ENCODE measurements at places on chromosomes 4 and X. TPM values are rescaled to one million over a fixed set of nuclear protein-coding genes. Genes with fewer than 3 reads are reported as not detected.
A peak's percentile ranks its signal among the peaks of the same experiment; 100 is the strongest.

GRCh38 chrX:106178826-106179225, 10.7 kb downstream of the PWWP3B start:
- no peak overlapping the region for H3K27ac ChIP-seq
- H3K4me3 ChIP-seq, result no peak overlapping the region
- no peaks in the 10 kb centered on the region for H3K4me1 ChIP-seq
- H3K27me3 ChIP-seq, result no peaks in the 10 kb centered on the region
- H3K36me3 ChIP-seq, result no peaks in the 10 kb centered on the region

- H3K4me3 ChIP-seq, result no peak overlapping the region
- no peak overlapping the region for H3K27ac ChIP-seq
- DNase-seq, result no peak
- no peaks in the 10 kb centered on the region for H3K27me3 ChIP-seq
- no peaks in the 10 kb centered on the region for H3K36me3 ChIP-seq
- H3K4me1 ChIP-seq, result no peaks in the 10 kb centered on the region
These were observed 343.5 kb downstream of the RAPGEF2 start for GRCh38 chr4:159446266-159446976.

DNA sequence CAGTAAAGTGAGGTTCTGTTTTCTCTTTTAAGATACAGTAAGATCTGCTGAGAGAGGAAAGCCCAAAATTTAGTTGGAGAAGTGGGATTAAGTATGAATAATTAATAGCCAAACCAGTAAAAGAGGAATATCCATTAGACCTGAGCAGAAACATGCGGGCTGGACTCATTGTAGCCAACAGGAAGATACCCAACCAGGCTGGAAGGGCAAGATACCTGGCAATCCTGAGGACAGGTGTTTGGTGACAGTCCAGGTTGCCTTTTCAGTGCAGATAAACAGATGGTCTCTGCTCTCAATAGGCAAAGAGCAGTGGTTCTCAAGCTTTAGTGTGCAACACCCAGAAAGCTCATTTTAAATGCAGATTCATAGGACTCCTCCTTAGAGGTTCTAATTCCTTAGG, 980.8 kb upstream of the GRID2 start:
- H3K36me3 ChIP-seq, result no peaks in the 10 kb centered on the region
- no peak overlapping the region for H3K4me3 ChIP-seq
- no peaks in the 10 kb centered on the region for H3K27me3 ChIP-seq
- H3K27ac ChIP-seq, result no peak overlapping the region
- DNase-seq, result no peak

- no peak overlapping the region for H3K27ac ChIP-seq
- DNase-seq, result no peak
- H3K4me1 ChIP-seq, result no peaks in the 10 kb centered on the region
These were observed 514.0 kb upstream of the SMIM31 start for GRCh38 chr4:164239976-164240375.

DNA sequence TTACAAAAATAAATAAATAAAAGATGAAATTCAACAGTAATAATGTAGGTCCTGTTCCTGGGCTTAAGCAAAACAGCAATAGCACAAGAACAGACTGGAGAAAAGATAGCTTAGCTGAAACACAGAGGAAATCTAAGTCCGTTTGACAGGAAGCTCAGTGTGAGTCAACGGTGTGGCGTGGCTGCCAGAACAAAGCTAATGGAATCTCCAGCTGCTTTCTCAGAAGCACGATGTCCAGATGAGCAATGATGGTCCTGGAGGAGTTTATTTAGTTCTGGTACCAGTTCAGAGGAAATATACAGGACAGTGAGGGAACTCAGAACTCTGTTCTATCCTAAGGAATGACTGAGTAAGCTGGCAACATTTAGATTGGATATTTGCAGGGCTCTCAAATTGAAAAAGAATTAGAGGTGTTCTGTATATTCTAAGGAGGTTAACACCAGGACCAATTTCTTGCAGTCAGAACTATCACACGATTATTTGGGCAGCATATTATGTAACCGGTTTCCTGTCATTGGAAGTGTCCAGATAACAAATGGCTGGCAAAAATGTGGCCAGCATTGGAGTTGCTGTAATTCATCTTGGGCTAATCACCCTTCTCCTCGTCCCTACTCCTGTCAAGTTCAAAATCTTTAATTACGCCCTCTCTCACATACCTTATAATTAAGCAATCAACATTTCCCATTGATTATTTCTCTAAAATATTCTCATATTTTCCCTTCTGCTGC, 12.7 kb downstream of the GAB3 start:
- H3K27me3 ChIP-seq, result no peaks in the 10 kb centered on the region
- peak; percentile 55 for DNase-seq
- no peaks in the 10 kb centered on the region for H3K36me3 ChIP-seq
- H3K4me1 ChIP-seq, result peaks cover 15% of the 10 kb centered on the region
- H3K27ac ChIP-seq, result peak overlapping the region; percentile 57

Gene TAF7L
- 0.04 TPM for polyA plus RNA-seq

DNA sequence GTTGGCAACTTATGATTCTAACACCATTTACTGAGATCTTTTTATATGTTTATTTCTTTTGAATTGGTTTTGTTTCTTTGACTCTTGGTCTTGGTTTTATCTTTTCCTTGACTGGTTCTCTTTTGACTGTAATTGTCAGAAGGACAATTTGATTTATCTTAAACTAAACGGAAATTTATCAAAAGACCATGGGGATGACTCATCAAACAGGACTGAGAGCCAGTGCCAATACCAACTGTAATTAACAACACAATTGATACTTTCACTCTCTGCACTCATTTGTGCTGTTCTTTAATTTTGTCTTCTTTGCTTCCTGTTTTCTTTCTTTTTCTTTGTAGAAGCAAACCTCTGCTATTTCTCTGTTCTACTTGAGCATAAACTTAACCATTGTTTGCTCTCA, 776.8 kb downstream of the CCSER1 start:
- DNase-seq, result no peak
- H3K4me3 ChIP-seq, result no peak overlapping the region
- H3K27ac ChIP-seq, result no peak overlapping the region
- no peaks in the 10 kb centered on the region for H3K27me3 ChIP-seq

Gene RPGR
- 26.8 TPM for polyA plus RNA-seq

GRCh38 chr4:17322514-17322913, 189.4 kb downstream of the QDPR start:
- H3K27ac ChIP-seq, result no peak overlapping the region
- H3K4me1 ChIP-seq, result peaks cover 3% of the 10 kb centered on the region
- no peaks in the 10 kb centered on the region for H3K36me3 ChIP-seq
- no peak for DNase-seq
- no peaks in the 10 kb centered on the region for H3K27me3 ChIP-seq

DNA sequence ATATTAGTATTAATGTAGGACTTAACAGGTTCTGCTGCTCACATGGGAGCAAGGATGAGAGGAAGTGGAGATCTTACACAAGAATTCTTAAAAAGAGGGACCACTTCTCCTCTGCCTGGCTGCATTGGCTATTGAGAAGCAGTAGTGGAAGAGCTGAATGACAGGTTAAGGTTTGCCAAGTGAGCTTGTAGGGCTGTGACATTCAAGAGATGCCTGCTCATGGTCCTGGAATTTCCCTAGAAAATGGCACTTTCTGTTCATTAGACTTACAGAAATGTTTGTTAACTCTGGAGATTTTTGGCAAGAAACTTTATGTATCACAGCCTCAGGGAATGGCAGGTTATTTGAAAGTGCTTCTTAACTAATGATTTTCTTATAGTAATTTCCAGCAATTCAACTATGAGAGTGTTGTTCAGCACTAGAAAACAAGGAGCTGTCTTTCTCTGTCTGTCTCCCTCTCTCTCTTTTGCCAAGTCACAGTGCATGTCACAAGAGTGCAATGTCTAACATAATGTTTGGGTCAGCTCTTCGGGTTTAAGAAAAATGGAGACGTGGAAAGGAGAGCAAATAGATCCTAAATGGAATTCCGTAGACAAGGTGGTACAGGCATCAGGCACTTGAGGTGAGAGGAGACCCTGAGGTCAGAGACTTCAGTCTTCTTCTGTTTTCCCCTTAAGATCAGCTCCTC, 8.3 kb upstream of the NAP1L5 start:
- H3K4me1 ChIP-seq, result peaks cover 4% of the 10 kb centered on the region
- H3K27ac ChIP-seq, result peak overlapping the region; percentile 68
- no peak for DNase-seq
- no peaks in the 10 kb centered on the region for H3K27me3 ChIP-seq
- H3K36me3 ChIP-seq, result peaks cover 46% of the 10 kb centered on the region
- no peak overlapping the region for H3K4me3 ChIP-seq

- no peak overlapping the region for H3K27ac ChIP-seq
- H3K27me3 ChIP-seq, result no peaks in the 10 kb centered on the region
- H3K36me3 ChIP-seq, result no peaks in the 10 kb centered on the region
- no peak overlapping the region for H3K4me3 ChIP-seq
- H3K4me1 ChIP-seq, result no peaks in the 10 kb centered on the region
These were observed 476.8 kb downstream of the GABRG1 start for GRCh38 chr4:45646885-45647590.

Gene TIGD4
- 0.56 TPM for polyA plus RNA-seq

DNA sequence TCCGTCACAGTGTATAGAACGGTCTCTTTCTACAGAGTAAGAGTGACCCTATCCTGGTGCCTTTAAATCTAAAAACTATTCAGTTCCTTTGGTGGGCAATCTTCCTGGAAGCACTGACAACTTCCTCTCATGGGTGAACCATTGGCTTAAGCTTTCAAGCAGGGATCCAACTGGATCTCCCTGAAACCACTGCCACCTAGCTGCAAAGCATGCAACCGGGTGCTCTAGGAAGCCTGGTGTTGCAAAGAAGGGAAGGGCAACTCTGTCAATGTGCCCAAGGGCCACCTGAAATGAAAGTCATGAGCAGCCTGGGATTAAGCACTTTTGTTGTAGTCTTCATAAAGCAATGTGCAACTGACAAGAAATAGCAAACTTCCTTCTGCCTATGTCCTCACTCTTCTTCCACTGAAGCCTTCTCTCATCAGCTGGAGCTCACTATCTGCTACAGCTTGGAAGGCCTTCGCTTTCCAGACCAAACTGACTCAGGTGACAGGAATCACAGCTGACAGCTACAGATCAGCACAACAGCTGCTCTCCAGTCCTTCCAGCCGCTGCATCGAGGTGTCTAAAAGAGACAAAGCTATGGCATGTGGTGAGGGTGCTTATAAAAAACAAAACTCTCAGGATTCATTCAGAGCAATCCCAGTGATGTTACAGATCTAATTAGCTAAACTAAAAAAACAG, 46.1 kb downstream of the SETD7 start:
- DNase-seq, result no peak
- H3K4me1 ChIP-seq, result peaks cover 48% of the 10 kb centered on the region
- peak overlapping the region; percentile 48 for H3K27ac ChIP-seq
- H3K36me3 ChIP-seq, result peaks cover 79% of the 10 kb centered on the region
- H3K4me3 ChIP-seq, result no peak overlapping the region
- H3K27me3 ChIP-seq, result no peaks in the 10 kb centered on the region

DNA sequence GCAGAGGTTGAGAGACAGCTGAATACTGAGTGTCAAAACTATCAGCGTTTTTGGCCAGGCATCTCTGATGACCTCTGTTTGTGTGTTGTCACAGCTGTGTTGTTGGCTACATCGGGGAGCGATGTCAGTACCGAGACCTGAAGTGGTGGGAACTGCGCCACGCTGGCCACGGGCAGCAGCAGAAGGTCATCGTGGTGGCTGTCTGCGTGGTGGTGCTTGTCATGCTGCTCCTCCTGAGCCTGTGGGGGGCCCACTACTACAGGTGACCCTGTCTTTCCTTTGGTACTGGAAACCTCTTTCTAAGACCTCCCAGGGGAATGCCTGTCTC, 86.9 kb downstream of the EGF start:
- H3K36me3 ChIP-seq, result no peaks in the 10 kb centered on the region
- H3K4me3 ChIP-seq, result no peak overlapping the region
- no peak for DNase-seq
- no peak overlapping the region for H3K27ac ChIP-seq

GRCh38 chr4:188107931-188108843, 1.2 kb downstream of the TRIML2 start:
- DNase-seq, result no peak
- no peaks in the 10 kb centered on the region for H3K27me3 ChIP-seq
- H3K4me1 ChIP-seq, result no peaks in the 10 kb centered on the region

DNA sequence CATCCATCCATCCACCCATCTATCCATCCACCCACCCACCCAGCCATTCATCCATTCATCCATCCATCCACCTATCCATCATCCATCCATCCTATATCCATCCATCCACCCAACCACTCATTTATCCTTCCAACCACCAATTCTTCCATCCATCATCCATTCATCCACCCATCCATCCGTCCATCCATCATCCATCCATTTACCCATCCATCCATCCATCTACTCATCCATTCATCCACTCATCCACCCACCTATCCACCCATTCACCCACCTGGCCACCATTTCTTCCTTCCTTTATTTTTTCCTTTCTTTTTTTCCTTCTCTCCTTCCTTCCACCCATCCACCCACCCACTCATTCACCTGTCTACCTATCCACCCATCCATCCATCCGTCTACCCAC, 25.2 kb downstream of the HTRA3 start:
- H3K27ac ChIP-seq, result no peak overlapping the region
- no peaks in the 10 kb centered on the region for H3K4me1 ChIP-seq
- H3K4me3 ChIP-seq, result no peak overlapping the region
- no peaks in the 10 kb centered on the region for H3K27me3 ChIP-seq
- no peaks in the 10 kb centered on the region for H3K36me3 ChIP-seq
- no peak for DNase-seq

GRCh38 chr4:156335721-156336120, 382.1 kb upstream of the CTSO start:
- no peak for DNase-seq
- no peaks in the 10 kb centered on the region for H3K4me1 ChIP-seq
- no peak overlapping the region for H3K27ac ChIP-seq
- no peaks in the 10 kb centered on the region for H3K36me3 ChIP-seq

GRCh38 chr4:118099106-118099505, 64.8 kb downstream of the NDST3 start:
- no peak overlapping the region for H3K4me3 ChIP-seq
- no peaks in the 10 kb centered on the region for H3K27me3 ChIP-seq
- H3K4me1 ChIP-seq, result no peaks in the 10 kb centered on the region
- H3K27ac ChIP-seq, result no peak overlapping the region

GRCh38 chr4:138595731-138596460, 353.7 kb upstream of the SLC7A11 start:
- no peaks in the 10 kb centered on the region for H3K27me3 ChIP-seq
- H3K4me3 ChIP-seq, result no peak overlapping the region
- DNase-seq, result no peak
- H3K4me1 ChIP-seq, result peaks cover 23% of the 10 kb centered on the region
- H3K27ac ChIP-seq, result peak overlapping the region; percentile 33
- no peaks in the 10 kb centered on the region for H3K36me3 ChIP-seq

- H3K36me3 ChIP-seq, result no peaks in the 10 kb centered on the region
- H3K27me3 ChIP-seq, result no peaks in the 10 kb centered on the region
- DNase-seq, result no peak
- no peak overlapping the region for H3K4me3 ChIP-seq
These were observed 81.1 kb downstream of the IL1RAPL1 start for GRCh38 chrX:28668303-28668702.

Gene CXCL5
- polyA plus RNA-seq, result 0.08 TPM

- no peaks in the 10 kb centered on the region for H3K4me1 ChIP-seq
- H3K27me3 ChIP-seq, result no peaks in the 10 kb centered on the region
- no peak for DNase-seq
These were observed 31.4 kb upstream of the RBPJ start for GRCh38 chr4:26289401-26289800.

Gene FATE1
- polyA plus RNA-seq, result 0.07 TPM
